ENCODE measurements at places on chromosomes 6 and 20. TPM values are rescaled to one million over a fixed set of nuclear protein-coding genes. Genes with fewer than 3 reads are reported as not detected.

NPBWR2 gene
- not detected for total RNA-seq

- no peak for DNase-seq
- H3K27me3 ChIP-seq = no peaks in the 10 kb centered on the region
- no peaks in the 10 kb centered on the region for H3K4me1 ChIP-seq
- peak overlapping the region; percentile 87 for H3K4me3 ChIP-seq
- H3K36me3 ChIP-seq = no peaks in the 10 kb centered on the region
These were observed 1.1 kb upstream of the KLHL32 start for GRCh38 chr6:96923400-96923799.

CST4 gene
- total RNA-seq = 2.7 TPM

DNA sequence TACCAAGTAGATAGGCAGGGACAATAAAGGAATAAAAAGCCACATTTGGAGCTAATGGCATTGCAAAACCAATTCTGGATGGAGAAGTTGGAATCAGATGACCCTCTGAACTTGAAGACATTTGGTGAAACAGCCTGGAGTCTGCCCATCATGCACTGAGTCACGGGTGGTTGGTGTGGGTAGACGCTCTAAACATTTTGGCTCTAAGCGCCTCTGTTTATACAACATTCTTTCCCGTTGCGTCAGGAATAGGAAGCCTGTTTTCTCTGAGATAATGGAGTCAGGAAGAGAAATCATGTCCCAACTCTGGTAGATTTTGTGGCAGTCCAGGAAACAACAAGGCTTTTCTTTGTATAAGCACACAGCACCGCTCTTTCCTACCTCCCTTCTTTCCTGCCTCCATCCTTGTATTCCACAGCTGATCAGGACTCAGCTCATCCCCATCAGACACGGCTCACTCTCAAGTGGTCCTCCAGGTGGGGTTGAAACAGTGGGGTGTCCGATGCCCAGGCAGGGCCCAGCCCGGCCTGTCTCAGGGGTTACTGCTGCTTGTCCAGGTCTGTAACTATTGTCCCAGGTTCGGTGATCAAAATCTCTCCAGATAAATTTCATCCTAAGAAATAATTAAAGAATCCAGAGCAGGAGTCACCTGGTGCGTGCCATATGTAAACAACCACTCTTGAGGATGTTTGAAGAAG lies 12.1 kb upstream of the RAMACL start:
- H3K4me3 ChIP-seq = no peak overlapping the region
- no peak overlapping the region for H3K27ac ChIP-seq
- no peaks in the 10 kb centered on the region for H3K36me3 ChIP-seq
- no peak for DNase-seq
- no peaks in the 10 kb centered on the region for H3K4me1 ChIP-seq
- H3K27me3 ChIP-seq = no peaks in the 10 kb centered on the region

SLC16A10 gene
- 14.2 TPM for total RNA-seq

- no peaks in the 10 kb centered on the region for H3K27me3 ChIP-seq
- DNase-seq = no peak
- no peaks in the 10 kb centered on the region for H3K4me1 ChIP-seq
These were observed 23.6 kb downstream of the TFAP2A start for GRCh38 chr6:10391299-10391630.

DNA sequence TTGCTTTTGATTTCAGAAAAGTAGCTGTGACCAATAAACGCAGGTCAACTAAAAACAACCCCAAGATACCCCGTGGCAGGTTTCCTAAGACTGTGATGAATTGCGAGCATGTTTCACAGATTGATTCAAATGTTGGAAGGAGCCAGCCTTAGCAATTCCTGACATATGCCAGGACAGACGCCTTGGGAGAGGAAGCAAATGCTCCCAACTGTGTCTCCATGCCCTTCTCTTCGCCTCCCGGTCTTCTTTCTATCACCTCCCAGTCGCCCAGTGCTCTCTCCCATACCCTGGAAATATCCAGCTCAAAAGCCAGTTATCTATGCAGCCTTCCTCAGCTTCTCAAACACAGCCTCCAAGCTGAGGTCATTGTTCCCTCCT lies 32.0 kb downstream of the KIAA0319 start:
- DNase-seq = no peak
- H3K4me1 ChIP-seq = no peaks in the 10 kb centered on the region
- H3K27me3 ChIP-seq = no peaks in the 10 kb centered on the region
- no peak overlapping the region for H3K4me3 ChIP-seq
- no peaks in the 10 kb centered on the region for H3K36me3 ChIP-seq

- no peaks in the 10 kb centered on the region for H3K27me3 ChIP-seq
- H3K4me1 ChIP-seq = no peaks in the 10 kb centered on the region
- H3K36me3 ChIP-seq = no peaks in the 10 kb centered on the region
- DNase-seq = no peak
- H3K4me3 ChIP-seq = no peak overlapping the region
These were observed 27.3 kb downstream of the RNF182 start for GRCh38 chr6:13952101-13952500.

DNA sequence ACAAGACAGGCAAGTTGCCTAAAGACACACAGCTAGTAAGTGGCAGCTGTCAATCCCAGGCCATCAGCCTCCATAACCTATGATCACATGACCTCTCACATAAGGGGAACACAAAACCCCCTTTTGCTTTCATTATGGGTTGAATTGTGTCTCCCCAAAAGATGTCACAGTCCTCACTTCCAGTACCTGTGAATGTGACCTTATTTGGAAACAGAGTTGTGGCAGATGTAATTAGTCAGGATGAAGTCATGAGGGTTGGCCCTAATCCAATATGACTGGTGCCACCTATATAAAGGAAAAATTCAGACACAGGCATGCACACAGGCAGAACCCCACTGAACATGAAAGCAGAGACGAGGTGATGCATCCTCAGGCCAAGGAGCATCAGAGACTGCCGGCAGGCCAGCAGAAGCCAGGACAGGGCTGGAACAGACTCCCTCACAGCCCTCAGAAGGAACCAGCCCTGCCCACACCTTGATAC lies 33.6 kb downstream of the GFOD1 start:
- no peak for DNase-seq
- no peaks in the 10 kb centered on the region for H3K27me3 ChIP-seq
- H3K27ac ChIP-seq = no peak overlapping the region
- no peaks in the 10 kb centered on the region for H3K36me3 ChIP-seq
- no peak overlapping the region for H3K4me3 ChIP-seq

- no peaks in the 10 kb centered on the region for H3K36me3 ChIP-seq
- no peak for DNase-seq
- no peaks in the 10 kb centered on the region for H3K27me3 ChIP-seq
- H3K27ac ChIP-seq = no peak overlapping the region
These were observed 52.2 kb upstream of the TRERF1 start for GRCh38 chr6:42503894-42504293.

DNA sequence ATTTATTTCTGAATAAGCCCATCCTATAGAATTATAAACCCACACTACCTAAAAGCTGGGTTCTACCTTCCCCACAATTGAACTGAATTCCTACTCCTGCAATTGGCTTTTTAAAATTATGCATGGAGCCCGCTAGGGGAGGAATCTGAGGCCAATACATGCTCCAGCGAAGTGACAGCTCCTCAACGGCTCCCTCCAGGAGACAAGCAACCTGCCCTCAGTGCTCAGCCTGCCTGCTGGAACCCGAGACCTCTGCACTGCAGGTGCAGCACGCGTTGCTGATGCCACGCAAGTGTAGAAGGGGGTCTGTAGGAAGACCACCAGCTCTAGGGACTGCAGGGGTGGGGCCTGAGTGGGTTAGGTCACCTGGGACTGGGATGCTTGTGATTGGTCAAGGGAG lies 170.2 kb upstream of the CDYL start:
- H3K4me3 ChIP-seq = no peak overlapping the region
- DNase-seq = no peak
- no peak overlapping the region for H3K27ac ChIP-seq

PLTP gene
- total RNA-seq = 39.6 TPM

DNA sequence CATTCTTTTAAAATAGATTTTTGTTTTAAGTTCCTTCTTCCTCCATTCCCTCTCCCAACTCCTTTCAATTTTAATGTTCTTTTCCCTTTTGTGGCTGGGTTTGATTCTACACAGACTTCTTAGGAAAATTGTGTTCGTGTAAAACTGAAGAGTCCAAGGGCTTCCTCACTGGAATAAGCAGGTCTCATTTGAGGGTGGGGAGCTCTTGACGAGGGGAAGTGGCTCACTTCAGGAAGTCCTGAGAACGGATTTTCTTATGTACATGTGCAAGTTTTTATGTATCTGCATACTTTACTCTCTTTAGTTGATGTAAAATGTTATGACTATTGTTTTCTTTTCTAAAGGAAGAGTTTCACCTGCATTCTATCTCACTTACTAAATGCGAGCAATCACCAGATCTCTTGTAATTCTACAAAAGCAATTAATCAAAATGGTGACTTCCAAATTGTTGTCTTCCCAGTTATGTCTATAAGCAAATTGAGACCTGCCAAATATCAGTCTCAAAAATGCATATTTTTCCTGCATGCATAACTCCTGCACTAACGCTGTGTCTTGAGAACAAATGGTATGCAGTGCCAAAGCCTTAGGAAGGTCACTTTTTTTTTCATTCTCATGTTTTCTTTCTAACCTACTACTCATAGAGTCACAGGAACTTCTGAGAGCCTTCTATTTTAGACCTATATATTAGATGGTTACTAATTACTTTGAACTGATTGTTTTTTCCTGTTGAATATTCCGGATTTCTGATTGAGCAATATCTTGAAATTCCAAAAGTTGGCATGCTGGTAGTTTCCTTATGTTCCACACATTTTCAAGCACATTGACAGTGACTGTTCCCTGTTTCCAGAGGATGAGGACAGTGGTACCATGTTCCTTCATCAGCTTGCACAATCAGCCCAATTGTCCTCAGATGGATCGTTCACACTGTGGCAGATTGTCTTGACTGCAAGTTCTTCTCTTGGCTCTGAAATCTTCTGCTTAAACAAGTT lies 251.9 kb upstream of the PRDM1 start:
- no peaks in the 10 kb centered on the region for H3K27me3 ChIP-seq
- DNase-seq = no peak
- H3K27ac ChIP-seq = no peak overlapping the region
